Smooth muscle cell of the umbilical artery (primary cell): ENCODE measurements at places on chromosomes 11 and 22. TPM values are rescaled to one million over a fixed set of nuclear protein-coding genes. Genes with fewer than 3 reads are reported as not detected.

Gene TBCEL
- 23.0 and 31.8 TPM in 2 replicates for total RNA-seq

Gene IL18BP
- 2.7 and 4.5 TPM in 2 replicates for total RNA-seq

Gene BAD
- total RNA-seq = 31.4 and 48.1 TPM in 2 replicates

Gene OR5B21
- total RNA-seq = not detected in 2 replicates

Gene APOC3
- not detected in 2 replicates for total RNA-seq

Gene NFAM1
- under 0.01 and 0.09 TPM in 2 replicates for total RNA-seq

Gene SLC22A6
- not detected in 2 replicates for total RNA-seq

Gene KCNK4
- not detected in 2 replicates for total RNA-seq

Gene PHF21B
- not detected in 2 replicates for total RNA-seq
